ENCODE measurements at places on chromosomes 7 and 10. TPM values are rescaled to one million over a fixed set of nuclear protein-coding genes. Genes with fewer than 3 reads are reported as not detected.

GRCh38 chr10:17062009-17062408 lies 67.6 kb downstream of the CUBN start:
- peak; percentile 83 for DNase-seq

DNA sequence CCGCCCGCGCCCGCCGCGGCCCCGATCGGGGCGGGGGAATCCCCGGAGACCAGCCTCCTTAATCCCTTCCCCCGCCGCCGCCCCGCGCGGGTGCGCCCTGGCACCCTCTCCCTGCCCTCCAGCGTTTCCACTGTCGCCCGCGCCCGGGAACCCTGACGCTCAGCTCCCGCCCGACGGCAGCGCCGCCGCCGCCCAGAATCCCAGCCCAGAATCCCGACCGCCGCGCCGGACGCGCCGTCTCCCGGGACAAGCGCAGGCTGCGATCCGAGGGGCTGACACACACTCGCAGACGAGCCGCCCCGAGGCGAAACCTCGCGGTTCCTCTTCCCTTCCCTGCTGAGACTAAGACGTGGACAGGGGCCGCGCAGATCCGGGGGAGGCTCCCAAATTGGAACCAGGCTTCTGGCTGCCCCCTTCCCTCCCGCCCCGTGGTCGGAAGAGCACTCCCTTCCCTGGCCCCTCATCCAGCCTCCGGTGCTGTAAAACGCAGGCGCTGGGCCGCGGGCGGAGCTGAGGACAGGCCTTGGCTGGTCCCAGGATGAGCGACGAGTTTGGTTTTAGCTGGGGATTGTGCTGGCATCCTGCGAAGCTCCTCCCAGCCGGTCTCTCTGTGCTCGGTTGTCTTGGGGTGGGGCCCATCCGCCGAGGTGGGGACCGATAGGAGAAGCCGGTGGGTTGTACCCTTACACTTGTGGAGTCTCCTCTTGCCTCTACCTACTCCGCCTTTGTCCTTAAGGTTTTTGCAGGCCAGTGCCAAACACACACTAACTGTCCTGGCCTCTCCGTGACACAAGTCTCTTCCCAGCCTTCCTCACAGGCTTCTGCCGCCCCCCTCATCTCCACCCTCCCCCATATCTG lies 1.1 kb downstream of the MARVELD1 start:
- DNase-seq, result peak; percentile 71

DNA sequence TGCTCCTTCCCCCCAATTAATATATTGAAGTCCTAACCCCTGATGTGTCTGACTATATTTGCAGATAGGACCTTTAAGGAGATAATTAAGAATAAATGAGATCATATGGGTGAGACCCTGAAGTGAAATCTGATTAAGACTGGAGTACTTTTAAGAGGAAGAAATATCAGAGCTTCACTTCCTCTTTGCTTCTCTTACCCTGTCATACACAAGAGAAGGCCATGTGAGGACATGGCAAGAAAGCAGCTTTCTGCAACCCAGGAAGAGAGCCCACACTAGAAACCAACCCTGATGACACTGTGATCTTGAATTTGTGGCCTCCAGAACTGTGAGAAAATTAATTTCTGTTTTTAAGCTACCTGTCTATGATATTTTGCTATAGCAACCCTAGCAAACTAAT lies 44.2 kb downstream of the JMJD1C start:
- DNase-seq, result no peak

GRCh38 chr7:28999427-28999826 lies 41.3 kb upstream of the TRIL start:
- no peak for DNase-seq

- no peak for DNase-seq
These were observed 45.9 kb upstream of the PDK4 start for GRCh38 chr7:95642173-95642572.

DNA sequence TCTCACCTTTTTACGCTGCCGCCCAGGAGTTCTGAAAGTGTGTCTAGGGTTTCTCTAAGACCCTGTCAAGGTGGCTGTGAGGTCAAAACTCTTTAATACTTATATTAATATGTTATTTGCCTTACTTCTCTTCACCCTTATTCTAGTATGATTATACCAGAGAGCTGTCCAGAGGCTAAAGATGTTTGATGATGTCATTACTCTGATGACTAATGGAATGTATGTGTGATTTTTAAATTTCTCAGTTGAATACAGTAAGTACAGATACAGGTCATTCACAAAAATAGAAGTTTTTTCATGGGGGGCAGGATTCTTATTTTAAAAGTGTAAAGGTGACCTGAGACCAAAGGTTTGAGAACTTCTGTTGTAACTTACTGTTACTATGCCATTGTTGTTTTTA lies 150.6 kb upstream of the FOXP2 start:
- peak; percentile 14 for DNase-seq

- DNase-seq, result peak; percentile 67
These were observed 117.2 kb upstream of the KLF6 start for GRCh38 chr10:3902054-3902808.

GRCh38 chr10:93977442-93977841 lies 16.3 kb upstream of the PLCE1 start:
- DNase-seq, result no peak

The UNC5B gene
- total RNA-seq, result 32.8 TPM

The TMEM236 gene
- total RNA-seq, result 0.14 TPM
